ENCODE measurements at places on chromosomes 3 and 15.

DNA sequence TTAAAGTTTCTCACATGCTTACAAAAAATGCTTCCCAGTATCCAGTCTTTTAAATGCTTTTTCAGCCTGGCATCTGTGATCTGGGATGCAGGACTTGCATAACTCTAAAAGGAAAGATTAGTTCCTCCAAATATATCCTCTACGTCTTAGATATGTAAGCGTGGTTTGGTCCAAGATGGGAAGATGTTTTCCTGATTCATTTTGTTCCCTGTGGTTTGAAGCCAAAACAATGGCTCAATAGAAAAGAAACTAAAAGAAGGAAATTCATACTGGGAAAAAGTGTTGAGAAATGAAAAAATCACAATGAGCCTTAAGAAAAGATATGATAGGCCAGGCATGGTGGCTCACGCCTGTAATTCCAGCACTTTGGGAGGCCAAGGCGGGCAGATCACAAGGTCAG, 1002.8 kb downstream of the NAALADL2 start:
- no peak for DNase-seq

DNA sequence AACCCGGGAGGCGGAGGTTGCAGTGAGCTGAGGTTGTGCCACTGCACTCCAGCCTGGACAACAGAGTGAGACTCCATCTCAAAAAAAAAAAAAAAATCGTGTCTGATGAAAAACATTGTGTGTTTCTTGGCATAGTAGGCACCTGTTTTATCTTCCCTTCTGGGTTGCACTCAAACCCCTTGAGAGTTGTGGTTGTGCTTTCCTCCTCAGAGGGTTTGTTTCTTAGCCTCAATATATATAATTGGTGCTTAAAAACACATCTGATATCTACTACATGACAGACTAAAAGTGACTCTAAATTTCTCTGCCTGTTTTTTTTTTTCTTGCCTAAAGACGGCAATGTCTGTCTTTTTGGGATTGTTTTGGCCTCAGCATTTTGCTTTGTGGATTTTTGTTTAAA, 7.6 kb downstream of the NR1D2 start:
- DNase-seq = no peak

DNA sequence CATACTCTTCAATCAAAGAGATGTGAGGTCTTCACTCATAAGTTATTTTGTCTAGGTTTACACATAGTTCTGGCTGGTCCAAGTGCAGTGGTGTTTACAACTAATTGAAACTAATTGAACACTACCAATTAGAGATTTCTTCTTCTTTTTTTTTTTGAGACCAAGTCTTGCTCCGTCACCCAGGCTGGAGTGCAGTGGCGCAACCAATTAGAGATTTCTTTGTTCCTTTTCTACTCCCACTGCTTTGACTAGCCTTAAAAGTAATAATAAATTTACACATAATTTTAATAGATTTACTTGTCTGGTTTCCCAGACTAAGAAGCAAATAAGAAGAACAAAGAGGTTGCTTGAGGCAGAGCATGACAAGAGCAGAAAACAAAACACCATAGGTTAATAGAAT, 6.7 kb upstream of the DENND6A start:
- no peak for DNase-seq

- DNase-seq = no peak
These were observed 137.7 kb downstream of the BBX start for GRCh38 chr3:107660306-107660976.

GRCh38 chr15:78995921-78996893, 51.4 kb upstream of the CTSH start:
- no peak for DNase-seq

- no peak for DNase-seq
These were observed 320.6 kb upstream of the TBL1XR1 start for GRCh38 chr3:177517906-177518305.

DNA sequence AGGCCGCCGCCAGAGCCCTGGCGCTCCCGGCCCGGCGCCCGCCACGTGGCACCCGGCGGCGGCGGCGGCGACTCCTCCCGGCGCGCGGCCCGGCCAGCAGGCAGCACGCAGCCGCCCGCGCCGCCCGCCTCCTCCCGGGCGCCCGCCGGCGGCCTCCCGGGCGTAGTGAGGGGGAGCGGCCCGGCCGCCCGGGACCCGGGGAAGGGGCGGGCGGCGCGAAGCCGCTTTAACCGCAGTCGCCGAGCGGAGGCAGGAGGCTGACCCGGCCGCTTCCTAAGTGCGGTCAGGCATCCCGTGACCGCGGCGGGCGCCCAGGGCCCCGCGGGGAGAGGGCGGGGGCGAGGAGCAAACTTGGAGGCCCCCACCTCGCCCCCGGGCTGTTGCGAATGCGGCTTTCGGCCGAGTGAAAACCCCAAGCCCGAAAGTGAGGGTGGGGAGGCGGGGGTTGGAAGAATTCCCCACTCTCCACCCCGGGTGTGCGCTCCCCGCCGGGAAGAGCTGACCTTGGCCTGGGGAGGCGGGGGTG, 1.7 kb upstream of the HES1 start:
- DNase-seq = peak; percentile 62

- peak; percentile 68 for DNase-seq
These were observed 40.9 kb downstream of the ACAP2 start for GRCh38 chr3:195401943-195402342.

GRCh38 chr3:171829841-171830517, 13.2 kb upstream of the TMEM212 start:
- DNase-seq = peak; percentile 31

DNA sequence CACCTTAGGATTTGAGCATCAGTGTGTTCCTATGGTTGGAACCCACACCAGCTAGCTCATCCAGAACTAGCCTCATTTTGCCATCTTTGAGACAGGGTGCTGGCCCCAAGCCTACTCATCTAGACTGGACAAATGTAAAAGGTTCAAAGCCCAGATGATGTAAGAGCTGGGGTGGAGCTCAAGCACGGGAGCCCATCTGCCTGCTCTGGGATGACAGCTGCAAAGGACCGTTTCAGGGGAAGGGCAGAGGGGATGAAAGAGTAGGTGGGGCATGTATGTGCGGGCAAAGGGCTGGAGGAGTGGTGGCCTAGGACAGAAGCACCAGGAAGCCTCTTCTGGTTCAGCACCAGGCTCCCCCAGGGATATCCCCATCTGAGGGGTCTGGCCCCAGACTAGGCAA, 15.8 kb downstream of the CLK3 start:
- no peak for DNase-seq

DNA sequence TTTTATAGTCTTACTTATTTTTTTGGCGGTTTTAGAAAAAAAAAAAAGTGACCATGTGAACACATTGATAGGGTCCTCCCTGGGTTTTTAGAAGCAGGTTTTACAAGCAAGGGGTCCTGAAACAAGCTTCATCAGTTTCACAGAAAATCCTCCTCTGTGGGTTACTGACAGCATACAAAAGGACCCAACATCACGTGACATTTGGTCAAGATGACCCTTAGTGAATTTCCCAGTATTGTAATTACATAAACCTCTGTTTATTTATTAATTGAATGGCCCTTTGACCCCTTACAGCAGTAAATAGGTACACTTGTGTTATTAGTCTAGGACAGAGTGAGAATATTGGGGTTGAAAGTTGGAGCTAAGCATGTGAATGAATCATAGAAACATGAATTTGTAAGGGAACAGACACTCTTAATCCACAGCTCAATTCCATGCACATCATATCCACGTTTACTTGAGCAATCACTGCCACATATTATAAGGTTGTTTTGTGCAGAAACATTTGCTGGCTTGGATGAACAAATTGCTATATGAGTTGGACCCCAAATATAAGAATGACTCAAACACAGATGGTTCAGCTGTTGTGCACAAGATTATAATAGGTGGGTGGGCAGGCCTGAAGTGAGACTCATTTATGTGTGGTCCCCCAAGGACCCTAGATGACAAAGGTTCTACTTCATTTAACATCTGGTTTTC, 137.5 kb downstream of the ZNF385D start:
- DNase-seq = no peak

DNA sequence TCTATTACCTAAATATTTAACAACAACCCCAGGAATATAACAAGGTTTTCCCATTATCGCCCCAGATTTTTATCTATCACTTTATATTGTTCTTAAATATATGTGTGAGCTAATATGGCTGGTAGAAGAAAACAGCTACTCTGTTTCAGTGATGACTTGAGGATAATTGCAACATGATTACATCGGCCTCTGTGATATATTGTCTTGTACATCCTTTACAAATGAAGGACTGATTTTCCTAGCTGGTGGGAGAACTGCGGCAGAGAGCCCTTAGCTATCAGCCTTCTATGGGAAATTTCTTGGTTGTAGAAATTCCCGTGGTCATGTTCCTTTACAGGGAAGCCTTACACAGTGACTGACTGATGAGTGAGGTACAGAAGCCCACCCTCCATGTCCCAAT, 110.9 kb upstream of the ZNF717 start:
- no peak for DNase-seq

DNA sequence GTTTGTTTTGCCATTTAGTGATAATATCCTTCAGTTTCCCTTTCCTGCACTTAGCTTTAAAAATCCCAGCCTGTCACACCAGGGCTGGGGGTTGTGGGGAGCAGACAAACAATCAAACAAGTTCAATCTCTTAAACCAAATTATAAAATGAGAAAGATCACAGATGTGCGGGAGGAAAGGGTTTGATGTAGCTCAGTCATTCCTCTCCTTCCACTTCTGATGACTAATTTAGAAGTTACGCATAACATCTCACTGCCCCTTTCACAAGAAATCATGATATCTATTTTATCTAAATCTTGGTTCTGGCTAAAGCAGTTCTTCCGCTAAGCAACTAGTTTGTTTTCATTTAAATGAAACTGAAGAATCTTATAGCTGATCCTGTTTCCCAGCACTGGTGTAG, 34.1 kb upstream of the ATG7 start:
- DNase-seq = no peak

DNA sequence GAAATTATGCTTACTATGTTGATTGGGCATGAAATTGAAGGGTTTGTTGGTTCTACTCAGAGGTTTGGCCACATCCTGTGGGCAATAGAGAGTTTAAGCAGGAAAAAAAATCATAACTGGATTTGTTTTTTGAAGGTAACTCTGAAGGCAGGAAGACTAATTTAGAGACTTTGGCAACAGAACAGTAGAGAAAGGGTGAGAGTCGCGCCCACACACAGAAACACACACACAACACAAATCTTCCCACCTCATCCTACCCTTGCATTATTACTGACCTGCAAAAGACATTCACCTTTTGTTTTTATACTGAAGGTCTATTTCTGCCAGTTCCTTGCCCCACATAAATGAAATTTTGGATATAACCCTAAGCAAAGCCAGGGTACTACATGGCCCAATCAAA, 270.6 kb downstream of the TBL1XR1 start:
- no peak for DNase-seq

- DNase-seq = no peak
These were observed 14.8 kb downstream of the GTPBP8 start for GRCh38 chr3:113005611-113006010.

DNA sequence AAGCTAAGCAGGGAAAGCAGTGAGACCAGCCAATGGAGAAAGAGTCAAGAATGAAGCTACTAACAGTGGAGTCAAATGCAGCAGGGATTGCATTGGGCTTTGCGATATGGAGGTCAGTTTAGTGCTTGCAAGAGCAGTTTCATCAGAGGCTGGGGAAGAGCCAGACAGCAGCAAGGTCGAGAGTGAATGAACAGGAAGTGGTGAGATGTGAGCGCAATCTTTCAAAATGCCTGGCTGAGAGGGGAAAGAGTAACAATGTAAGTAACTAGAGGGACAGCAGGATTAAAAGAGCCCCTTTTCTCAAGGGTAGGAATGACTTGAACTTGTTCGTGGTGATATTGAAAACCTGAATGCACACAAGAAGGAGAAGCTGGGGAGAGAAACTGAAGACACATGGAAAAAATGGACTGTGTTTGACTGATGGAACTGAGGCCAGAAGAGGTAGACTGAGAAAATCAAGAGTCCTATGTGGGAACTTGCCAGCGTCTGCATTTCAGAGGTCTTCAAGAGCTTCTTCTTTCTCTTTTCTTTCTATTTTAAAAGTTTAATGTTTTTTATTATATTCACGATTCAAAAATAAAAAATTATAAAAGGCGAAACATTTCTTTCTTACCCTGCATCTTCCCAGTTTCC, 30.6 kb upstream of the GPR160 start:
- no peak for DNase-seq

DNA sequence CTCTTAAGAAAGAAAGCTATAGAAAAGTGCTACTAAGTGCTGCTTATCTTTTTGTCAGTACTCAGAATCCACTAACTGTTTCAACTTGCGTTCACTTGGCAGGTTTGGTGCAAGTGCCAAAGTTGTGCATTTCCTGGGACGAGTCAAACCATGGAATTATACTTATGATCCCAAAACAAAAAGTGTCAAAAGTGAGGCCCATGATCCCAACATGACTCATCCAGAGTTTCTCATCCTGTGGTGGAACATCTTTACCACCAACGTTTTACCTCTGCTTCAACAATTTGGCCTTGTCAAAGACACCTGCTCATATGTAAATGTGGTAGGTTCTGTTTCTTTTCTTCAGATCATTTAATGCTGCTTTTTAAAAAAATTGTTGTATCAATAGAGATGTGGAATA, 32.6 kb downstream of the GYG1 start:
- no peak for DNase-seq

DNA sequence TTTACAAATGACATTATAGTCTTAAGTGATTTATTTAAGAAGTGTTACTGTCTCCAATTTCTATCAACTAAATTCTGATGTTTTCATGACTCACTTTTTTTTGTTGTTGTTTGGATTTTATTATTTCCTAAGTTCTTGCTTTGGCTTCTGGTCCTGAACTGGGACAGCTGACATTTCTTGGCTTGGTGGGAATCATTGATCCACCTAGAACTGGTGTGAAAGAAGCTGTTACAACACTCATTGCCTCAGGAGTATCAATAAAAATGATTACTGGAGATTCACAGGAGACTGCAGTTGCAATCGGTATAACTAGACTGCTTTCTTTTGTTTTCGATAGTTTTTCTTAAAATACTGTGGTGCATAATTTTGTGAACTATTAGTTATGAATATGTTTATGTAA, 47.5 kb downstream of the ASTE1 start:
- no peak for DNase-seq

DNA sequence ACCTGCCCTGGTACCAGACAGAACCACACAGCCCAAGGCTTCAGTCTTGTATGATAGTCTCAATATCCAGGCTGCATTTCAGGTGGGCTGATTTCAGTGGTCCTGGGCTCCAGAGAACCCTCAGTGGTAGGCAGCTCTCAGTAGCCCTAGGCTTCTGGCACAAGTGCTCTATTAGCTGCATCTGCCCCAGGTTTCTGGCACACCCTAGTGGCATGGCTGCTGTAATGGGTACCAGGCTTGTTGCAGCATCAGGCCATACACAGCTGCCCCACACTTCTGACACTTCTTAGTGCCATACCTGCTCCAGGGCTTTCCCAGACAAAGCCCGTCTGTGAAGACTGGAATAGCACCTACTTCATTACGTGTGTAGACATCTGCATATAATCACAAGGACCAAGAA, 1062.2 kb upstream of the EPHA6 start:
- DNase-seq = no peak

GRCh38 chr3:152127058-152127457, 141.7 kb upstream of the MBNL1 start:
- DNase-seq = no peak
